ENCODE measurements at places on chromosomes 7 and 10.

GRCh38 chr7:82005056-82005455, 235.2 kb upstream of the HGF start:
- DNase-seq, result no peak

- no peak for DNase-seq
These were observed 16.1 kb upstream of the BTRC start for GRCh38 chr10:101337836-101338235.

DNA sequence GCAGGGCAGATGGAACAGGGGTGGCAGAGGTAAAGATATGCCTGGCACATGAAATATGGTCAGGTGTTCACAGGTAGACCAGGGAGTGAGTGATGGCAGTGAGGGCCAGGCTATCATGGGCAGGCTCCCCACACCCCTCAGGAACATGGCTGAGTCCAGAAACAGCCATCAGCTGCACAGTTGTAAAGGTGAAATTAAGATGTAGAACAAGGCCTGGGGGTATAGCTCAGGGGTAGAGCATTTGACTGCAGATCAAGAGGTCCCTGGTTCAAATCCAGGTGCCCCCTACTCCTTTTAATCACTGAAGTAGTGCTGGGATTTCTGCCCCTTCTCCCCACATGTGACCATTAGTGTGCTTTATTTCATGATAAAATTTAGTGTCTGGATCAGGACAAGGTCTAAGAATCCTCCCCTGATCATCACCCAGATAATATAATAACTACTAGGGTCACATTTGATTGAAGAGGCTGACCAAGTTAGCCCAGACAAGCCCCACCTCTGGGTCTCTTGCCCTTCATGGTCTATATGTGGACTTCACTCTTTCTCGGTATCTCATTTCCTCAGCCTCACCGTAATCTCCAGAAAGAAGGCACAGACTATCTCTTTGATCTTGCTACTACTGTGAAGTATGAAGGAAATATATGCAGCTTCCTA, 69.0 kb downstream of the ZNF783 start:
- DNase-seq, result no peak

- DNase-seq, result no peak
These were observed 579.0 kb upstream of the FZD8 start for GRCh38 chr10:36221101-36221500.

DNA sequence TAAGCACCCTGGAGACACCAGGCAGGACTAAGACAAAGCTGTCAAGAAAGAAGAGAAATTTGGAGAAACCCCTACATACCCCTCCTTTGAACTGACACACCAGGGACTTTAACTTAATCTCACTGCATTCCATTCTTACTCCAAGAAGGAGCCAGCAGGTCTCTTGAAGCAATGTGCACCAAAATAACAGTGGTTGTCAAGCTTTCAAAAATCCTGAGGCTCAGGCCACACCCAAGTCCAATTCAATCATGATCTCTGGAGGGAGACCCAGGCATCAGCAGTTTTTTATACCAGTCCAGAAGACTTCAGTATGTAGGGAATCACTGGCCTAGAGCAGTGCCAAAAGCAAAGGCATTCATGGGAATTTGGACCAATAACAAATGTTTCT, 6.8 kb downstream of the SLC25A13 start:
- DNase-seq, result no peak

GRCh38 chr10:103512591-103513379, 19.3 kb downstream of the NEURL1 start:
- no peak for DNase-seq
